ENCODE measurements at places on chromosomes 3 and 15. TPM values are rescaled to one million over a fixed set of nuclear protein-coding genes. Genes with fewer than 3 reads are reported as not detected.

GRCh38 chr3:110816008-110816407 is 255.6 kb upstream of the NECTIN3 start:
- DNase-seq = no peak

Gene OSTN
- polyA plus RNA-seq = not detected

Gene PTPRG
- polyA plus RNA-seq = 1.6 TPM

Gene MFAP1
- 12.1 TPM for polyA plus RNA-seq

Gene EID1
- polyA plus RNA-seq = 123 TPM

All from spleen (tissue), 13 donors.